SK-N-SH (cell line): ENCODE measurements at places on chromosomes 1 and 21.
A peak's percentile ranks its signal among the peaks of the same experiment; 100 is the strongest.

GRCh38 chr1:156217871-156218270, 5.1 kb downstream of the PMF1 start:
- H3K36me3 ChIP-seq: peaks cover 6% of the 10 kb centered on the region; the same call in 1 of the 2 replicates
- no peak overlapping the region for H3K4me3 ChIP-seq
- peaks cover 3% of the 10 kb centered on the region; the same call in 1 of the 2 replicates for H3K4me1 ChIP-seq
- no peak overlapping the region for H3K27ac ChIP-seq

DNA sequence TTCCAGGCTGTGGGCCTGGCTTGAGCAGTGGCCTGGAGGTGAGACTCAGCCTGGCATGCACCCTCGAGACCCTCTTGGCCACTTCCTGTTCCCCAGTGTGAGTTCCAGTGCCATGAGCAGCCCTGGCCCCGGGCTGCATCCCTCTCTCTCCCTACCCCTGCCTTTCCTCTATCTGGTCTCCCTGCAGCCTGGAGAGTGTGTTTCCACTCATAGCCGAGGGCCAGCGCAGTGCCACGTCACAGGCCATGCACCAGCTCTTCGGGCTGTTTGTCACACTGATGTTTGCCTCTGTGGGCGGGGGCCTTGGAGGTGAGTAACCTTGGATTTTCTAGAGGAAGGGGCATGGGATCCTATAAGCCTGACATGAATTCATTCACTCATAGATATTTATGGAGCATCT, 13.6 kb downstream of the RHBG start:
- no peaks in the 10 kb centered on the region for H3K36me3 ChIP-seq
- peaks cover 5% of the 10 kb centered on the region; the same call in 1 of the 2 replicates for H3K4me1 ChIP-seq
- H3K4me3 ChIP-seq: no peak overlapping the region
- no peak for DNase-seq
- H3K27ac ChIP-seq: no peak overlapping the region

- no peak overlapping the region for H3K4me3 ChIP-seq
- peak overlapping the region; percentile 79 for H3K27ac ChIP-seq
- H3K27me3 ChIP-seq: no peaks in the 10 kb centered on the region
- H3K4me1 ChIP-seq: peaks cover 43% of the 10 kb centered on the region
- H3K36me3 ChIP-seq: peaks cover 76% of the 10 kb centered on the region
Observed at GRCh38 chr1:170731566-170732251, 67.8 kb downstream of the PRRX1 start.

DNA sequence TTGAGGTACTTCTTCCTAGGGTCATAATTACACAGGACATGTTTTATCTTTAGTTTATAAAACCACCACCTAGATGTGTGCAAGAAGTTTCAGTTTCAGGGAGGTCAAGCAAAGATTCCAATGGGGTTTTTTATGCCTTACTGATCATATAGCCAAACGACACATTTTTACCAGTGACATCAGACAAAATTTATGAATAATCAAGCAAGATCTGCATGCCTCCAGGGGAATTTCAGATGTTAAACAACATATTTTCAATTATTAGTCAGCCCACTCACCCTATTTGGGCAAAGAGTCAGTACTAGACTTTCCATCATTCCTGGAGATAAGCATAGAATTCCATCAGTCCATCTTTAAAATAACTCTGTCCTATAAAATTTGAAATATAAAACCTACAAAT, 867.4 kb downstream of the KCNT2 start:
- H3K27me3 ChIP-seq: no peaks in the 10 kb centered on the region
- no peak for DNase-seq

GRCh38 chr1:189868021-189868420, 609.6 kb downstream of the BRINP3 start:
- H3K36me3 ChIP-seq: no peaks in the 10 kb centered on the region
- H3K4me1 ChIP-seq: no peaks in the 10 kb centered on the region
- H3K4me3 ChIP-seq: no peak overlapping the region
- H3K27ac ChIP-seq: no peak overlapping the region
- DNase-seq: no peak

DNA sequence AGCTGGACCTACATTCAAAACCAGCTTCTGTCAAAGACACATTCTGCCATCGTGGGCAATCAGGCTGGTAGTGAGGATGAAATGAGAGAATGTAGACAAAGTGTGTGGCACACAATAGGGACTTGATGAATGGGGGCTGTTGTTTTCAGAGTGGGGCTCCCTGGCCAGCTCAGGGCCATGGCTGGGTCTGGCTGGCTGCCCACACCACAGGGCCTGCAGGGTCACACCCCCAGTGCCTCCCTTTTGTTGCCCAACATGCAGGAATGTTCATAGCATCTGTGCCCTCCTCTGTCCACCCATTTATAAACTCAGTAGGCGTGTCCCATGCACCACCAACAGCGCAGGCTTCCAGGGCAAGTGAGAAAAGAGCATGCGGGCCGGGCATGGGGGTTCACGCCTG, 20.8 kb upstream of the ECE1 start:
- peaks cover 40% of the 10 kb centered on the region for H3K4me1 ChIP-seq
- H3K4me3 ChIP-seq: no peak overlapping the region
- DNase-seq: no peak
- no peak overlapping the region for H3K27ac ChIP-seq
- H3K36me3 ChIP-seq: no peaks in the 10 kb centered on the region
- no peaks in the 10 kb centered on the region for H3K27me3 ChIP-seq

- H3K4me1 ChIP-seq: no peaks in the 10 kb centered on the region
- DNase-seq: peak; percentile 80
- no peak overlapping the region for H3K27ac ChIP-seq
- H3K36me3 ChIP-seq: no peaks in the 10 kb centered on the region
- no peak overlapping the region for H3K4me3 ChIP-seq
Observed at GRCh38 chr1:48572646-48573258, 100.7 kb upstream of the SPATA6 start.

- DNase-seq: no peak
- no peaks in the 10 kb centered on the region; the same call in 1 of the 2 replicates for H3K4me1 ChIP-seq
- H3K27ac ChIP-seq: no peak overlapping the region
- H3K4me3 ChIP-seq: no peak overlapping the region
- H3K27me3 ChIP-seq: no peaks in the 10 kb centered on the region
Observed at GRCh38 chr1:194040496-194040895, 854.1 kb upstream of the B3GALT2 start.

DNA sequence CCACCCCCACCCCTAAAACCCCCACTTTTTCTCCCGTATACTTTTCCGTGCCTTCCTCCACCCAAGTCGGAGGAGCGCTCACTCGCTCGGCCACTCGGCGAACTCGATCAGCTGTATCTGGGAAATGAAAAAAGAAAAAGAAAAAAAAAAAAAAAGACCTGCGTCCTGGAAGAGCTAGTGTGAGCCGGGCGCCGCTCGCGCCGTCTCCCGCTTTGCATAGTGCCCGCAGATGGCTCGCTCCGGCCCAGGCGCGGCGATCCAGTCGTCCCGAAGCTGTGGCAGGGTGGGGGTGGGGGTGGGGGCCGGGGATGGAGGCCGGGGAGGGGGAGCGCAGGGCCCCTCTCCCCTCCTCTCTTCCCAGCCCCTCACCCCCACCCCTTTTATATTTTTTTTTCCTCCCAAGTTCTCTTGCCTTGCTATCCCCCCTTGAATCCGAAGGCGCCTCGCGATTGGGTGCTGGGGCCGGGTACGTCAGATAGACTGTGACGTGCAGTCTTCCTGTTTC, 299 bp upstream of the PROX1 start:
- no peaks in the 10 kb centered on the region for H3K36me3 ChIP-seq
- peaks cover 28% of the 10 kb centered on the region for H3K27me3 ChIP-seq
- H3K4me3 ChIP-seq: peak overlapping the region; percentile 67
- H3K4me1 ChIP-seq: no peaks in the 10 kb centered on the region; the same call in 1 of the 2 replicates
- peak overlapping the region; percentile 50; the same call in 1 of the 2 replicates for H3K27ac ChIP-seq

- peaks cover 7% of the 10 kb centered on the region for H3K36me3 ChIP-seq
- no peaks in the 10 kb centered on the region for H3K4me1 ChIP-seq
- no peak overlapping the region for H3K4me3 ChIP-seq
- H3K27me3 ChIP-seq: no peaks in the 10 kb centered on the region
Observed at GRCh38 chr1:66654643-66655042, 97.6 kb upstream of the DYNLT5 start.

- H3K27me3 ChIP-seq: no peaks in the 10 kb centered on the region
- no peak for DNase-seq
- H3K4me1 ChIP-seq: peaks cover 13% of the 10 kb centered on the region
- H3K4me3 ChIP-seq: peak overlapping the region; percentile 96
Observed at GRCh38 chr1:234373959-234374254, 651 bp downstream of the COA6 start.

GRCh38 chr1:226678701-226679100, 60.4 kb downstream of the ITPKB start:
- H3K4me3 ChIP-seq: no peak overlapping the region
- peaks cover 21% of the 10 kb centered on the region for H3K4me1 ChIP-seq
- no peak overlapping the region for H3K27ac ChIP-seq
- no peaks in the 10 kb centered on the region for H3K27me3 ChIP-seq
- H3K36me3 ChIP-seq: no peaks in the 10 kb centered on the region
- DNase-seq: no peak

- no peak overlapping the region for H3K4me3 ChIP-seq
- H3K27ac ChIP-seq: no peak overlapping the region
- H3K36me3 ChIP-seq: no peaks in the 10 kb centered on the region
- no peaks in the 10 kb centered on the region for H3K27me3 ChIP-seq
- no peak for DNase-seq
Observed at GRCh38 chr1:28933918-28934317, 19.5 kb downstream of the EPB41 start.

- no peak for DNase-seq
- H3K4me3 ChIP-seq: no peak overlapping the region
- no peaks in the 10 kb centered on the region for H3K27me3 ChIP-seq
- peak overlapping the region; percentile 85 for H3K27ac ChIP-seq
- H3K36me3 ChIP-seq: peaks cover 27% of the 10 kb centered on the region
- H3K4me1 ChIP-seq: peaks cover 10% of the 10 kb centered on the region
Observed at GRCh38 chr1:246591958-246592357, 25.7 kb downstream of the CNST start.

- H3K4me3 ChIP-seq: no peak overlapping the region
- no peaks in the 10 kb centered on the region for H3K36me3 ChIP-seq
- peaks cover 25% of the 10 kb centered on the region for H3K4me1 ChIP-seq
Observed at GRCh38 chr21:41067709-41068108, 100.3 kb upstream of the BACE2 start.

DNA sequence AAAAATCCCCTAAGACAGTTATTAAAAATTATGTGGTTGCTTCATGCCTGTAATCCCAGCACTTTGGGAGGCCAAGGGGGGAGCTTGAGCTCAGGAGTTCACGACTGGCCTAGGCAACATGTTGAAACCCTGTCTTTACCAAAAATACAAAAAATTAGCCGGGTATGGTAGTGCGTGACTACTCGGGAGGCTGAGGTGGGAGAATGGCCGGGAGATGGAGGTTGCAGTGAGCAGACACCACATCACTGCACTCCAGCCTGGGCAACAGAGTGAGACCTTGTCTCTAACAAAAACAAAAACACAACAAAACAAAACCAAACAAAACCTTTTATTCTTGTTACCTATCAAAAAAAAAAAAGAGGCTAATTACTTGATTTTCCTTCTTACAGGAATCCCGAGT, 2.1 kb downstream of the ELK4 start:
- peak overlapping the region; percentile 95 for H3K27ac ChIP-seq
- peaks cover 7% of the 10 kb centered on the region; the same call in 1 of the 2 replicates for H3K36me3 ChIP-seq
- no peaks in the 10 kb centered on the region for H3K4me1 ChIP-seq
- DNase-seq: no peak

- peak overlapping the region; percentile 53 for H3K27ac ChIP-seq
- H3K4me1 ChIP-seq: peaks cover 7% of the 10 kb centered on the region
- peaks cover 1% of the 10 kb centered on the region; the same call in 1 of the 2 replicates for H3K36me3 ChIP-seq
- DNase-seq: no peak
- no peak overlapping the region for H3K4me3 ChIP-seq
- H3K27me3 ChIP-seq: no peaks in the 10 kb centered on the region
Observed at GRCh38 chr21:31117128-31117916, 79.0 kb upstream of the KRTAP19-8 start.

DNA sequence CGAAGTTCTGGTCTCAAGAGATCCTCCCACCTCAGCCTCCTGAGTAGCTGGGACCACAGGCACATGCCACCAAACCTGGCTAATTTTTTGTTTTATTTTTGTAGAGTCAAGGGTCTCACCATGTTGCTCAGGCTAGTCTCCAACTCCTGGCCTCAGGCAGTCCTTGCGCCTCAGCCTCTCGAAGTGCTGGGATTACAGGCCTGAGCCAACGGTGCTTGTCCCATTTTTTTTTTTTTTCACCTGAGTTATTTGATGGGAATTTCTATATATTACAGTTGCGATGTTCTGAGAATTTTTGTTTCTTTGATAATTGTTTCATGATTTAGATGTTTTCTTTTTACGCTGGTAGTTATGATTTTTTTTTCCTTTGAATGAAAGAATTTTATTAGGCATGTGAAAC, 2.5 kb downstream of the RABGAP1L start:
- H3K36me3 ChIP-seq: no peaks in the 10 kb centered on the region
- no peak overlapping the region for H3K27ac ChIP-seq
- H3K4me3 ChIP-seq: no peak overlapping the region
- peaks cover 3% of the 10 kb centered on the region for H3K4me1 ChIP-seq

- no peaks in the 10 kb centered on the region for H3K36me3 ChIP-seq
- H3K4me1 ChIP-seq: no peaks in the 10 kb centered on the region
- no peak for DNase-seq
- no peaks in the 10 kb centered on the region for H3K27me3 ChIP-seq
- no peak overlapping the region for H3K27ac ChIP-seq
Observed at GRCh38 chr1:191690931-191691330, 467.3 kb upstream of the RGS18 start.

DNA sequence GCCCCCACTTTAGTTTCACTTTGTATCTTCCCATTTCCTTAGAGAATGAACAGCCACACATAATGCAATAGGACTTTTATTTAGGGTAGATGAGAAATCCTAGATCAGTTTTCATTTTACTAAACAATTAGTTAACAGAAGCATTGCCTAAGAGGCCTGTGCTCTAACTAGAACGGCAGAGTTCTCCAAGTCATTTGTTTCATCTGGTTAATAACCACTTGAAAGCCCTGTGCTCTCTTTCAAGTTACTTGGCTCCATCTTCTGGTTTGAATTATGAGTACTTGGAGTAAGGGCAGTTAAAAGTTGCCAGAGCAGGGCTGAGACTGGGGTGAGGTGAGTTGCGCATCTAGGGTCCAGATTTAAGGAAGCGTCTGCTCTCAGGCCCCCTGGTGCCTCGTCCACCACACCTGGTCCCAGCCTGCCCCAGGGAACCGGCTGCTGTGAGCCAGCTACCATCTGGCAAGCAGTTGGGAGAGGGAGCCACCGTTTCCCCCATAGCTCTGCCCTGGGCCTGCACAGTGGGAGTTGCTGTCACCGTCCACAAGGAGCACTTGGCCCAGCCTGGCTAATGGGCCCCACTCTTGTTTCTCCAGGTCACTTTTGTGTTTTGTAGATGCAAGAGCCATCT, 18.1 kb upstream of the SLC44A3 start:
- DNase-seq: peak; percentile 47
- H3K36me3 ChIP-seq: no peaks in the 10 kb centered on the region
- H3K27me3 ChIP-seq: no peaks in the 10 kb centered on the region
- peaks cover 8% of the 10 kb centered on the region; the same call in 1 of the 2 replicates for H3K4me1 ChIP-seq
- H3K4me3 ChIP-seq: peak overlapping the region; percentile 19; the same call in 1 of the 2 replicates

GRCh38 chr1:109895720-109896504, 14.7 kb upstream of the CSF1 start:
- no peaks in the 10 kb centered on the region for H3K36me3 ChIP-seq
- no peak overlapping the region for H3K4me3 ChIP-seq
- H3K27me3 ChIP-seq: no peaks in the 10 kb centered on the region
- H3K27ac ChIP-seq: no peak overlapping the region

- H3K4me3 ChIP-seq: no peak overlapping the region
- no peaks in the 10 kb centered on the region for H3K36me3 ChIP-seq
- no peak for DNase-seq
- H3K27ac ChIP-seq: no peak overlapping the region
Observed at GRCh38 chr21:15254111-15254510, 189.3 kb upstream of the NRIP1 start.
